ENCODE measurements at places on chromosomes 5 and 9. TPM values are rescaled to one million over a fixed set of nuclear protein-coding genes. Genes with fewer than 3 reads are reported as not detected.

GCNT4 gene
- 0.71 TPM for total RNA-seq

DNA sequence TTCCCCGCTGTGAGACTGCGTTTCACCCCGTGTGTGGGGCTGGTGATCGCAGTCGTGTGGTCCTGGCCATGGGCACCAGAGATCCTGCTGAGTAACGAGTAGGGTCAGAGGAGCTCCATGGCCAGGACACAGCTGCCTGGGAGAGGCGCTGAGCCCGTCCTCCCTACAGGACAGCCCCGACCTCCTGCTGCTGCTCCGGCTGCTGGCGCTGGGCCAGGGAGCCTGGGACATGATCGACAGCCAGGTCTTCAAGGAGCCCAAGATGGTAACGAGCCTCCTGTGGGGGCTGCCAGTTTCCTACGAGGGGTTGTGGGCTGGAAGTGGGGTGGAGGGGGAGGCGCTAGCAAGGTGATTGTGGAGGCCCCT, 11.0 kb downstream of the NELFB start:
- no peak for DNase-seq

- DNase-seq = peak; percentile 73
These were observed 950 bp downstream of the RGMB start for GRCh38 chr5:98774192-98775033.

RNF180 gene
- 2.7 TPM for total RNA-seq

DNA sequence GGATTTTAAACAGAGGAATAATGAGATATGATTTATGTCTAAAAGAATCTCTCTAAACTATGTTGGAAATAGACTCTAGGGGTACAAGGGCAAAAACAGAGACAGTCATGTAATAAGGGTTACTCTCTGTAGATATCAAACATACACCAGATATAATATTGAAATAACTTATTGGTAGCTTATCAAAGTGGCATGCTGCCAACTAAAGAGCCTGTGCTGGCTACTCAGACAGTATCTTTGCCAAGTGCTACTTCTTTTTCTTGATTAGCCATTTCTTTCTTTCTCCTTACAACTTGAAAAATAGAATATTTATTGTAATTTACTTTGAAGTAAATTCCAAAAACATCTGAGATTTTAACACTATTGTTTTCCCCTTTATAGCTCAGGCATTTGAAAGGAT, 34.9 kb downstream of the ZFYVE16 start:
- DNase-seq = no peak

- DNase-seq = no peak
These were observed 87.2 kb downstream of the PGM5 start for GRCh38 chr9:68443624-68444023.

- DNase-seq = no peak
These were observed 34.5 kb upstream of the TCF7 start for GRCh38 chr5:134079748-134080581.

DNA sequence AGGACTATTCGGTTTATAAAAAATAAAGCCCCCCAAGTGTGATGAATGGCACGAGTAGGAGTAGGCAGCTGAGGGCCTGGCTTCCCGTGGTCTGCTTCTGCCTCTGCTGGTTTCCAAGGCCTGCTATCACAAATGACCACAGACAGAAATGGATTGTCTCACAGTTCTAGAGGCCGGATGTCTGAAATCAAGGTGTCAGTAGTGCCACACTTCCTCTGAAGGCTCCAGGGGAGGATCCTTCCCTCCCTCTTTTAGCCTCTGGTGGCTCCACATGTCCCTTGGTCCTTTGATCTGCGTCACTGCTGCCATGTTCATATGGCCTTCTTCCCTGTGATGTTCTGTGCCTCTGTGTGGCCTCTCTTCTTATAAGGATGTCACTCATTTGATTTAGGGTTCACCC, 15.1 kb downstream of the PRKACG start:
- DNase-seq = no peak

DNA sequence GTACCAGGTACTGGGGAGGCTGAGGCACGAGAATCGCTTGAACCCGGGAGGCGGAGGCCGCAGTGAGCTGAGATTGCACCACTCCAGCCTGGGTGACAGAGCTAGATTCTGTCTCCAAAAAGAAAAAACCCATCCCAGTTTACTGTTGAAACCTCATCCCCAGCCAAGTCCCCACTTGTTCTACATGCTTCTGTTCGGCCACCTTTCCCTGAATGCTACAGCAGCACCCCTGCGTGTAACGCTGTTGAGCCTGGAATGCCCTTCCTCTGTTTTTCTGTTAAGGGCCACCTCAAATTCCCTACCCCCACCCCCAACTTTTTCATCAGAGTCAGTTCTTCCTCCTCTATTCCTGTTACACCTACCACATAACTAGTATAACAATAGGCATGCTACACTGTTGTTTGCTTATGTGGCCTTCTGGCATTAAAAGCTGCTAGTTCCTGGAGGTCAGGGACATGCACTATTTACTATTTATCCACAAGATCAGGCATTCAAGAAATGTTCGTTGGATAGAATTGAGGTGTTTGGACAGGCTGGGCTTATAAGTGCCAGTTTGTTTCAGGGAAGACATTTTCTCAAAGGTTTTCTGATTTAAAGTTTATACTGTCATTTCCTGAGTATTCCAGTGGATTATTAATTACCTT, 47.1 kb upstream of the C5orf47 start:
- DNase-seq = peak; percentile 32

C9orf153 gene
- total RNA-seq = not detected

GRCh38 chr5:107104040-107104995, 566.4 kb downstream of the EFNA5 start:
- DNase-seq = peak; percentile 16

DIRAS2 gene
- 0.34 TPM for total RNA-seq

GRCh38 chr5:128093368-128093767, 9.8 kb downstream of the SLC12A2 start:
- DNase-seq = no peak

GLRA1 gene
- total RNA-seq = not detected

FAM81B gene
- not detected for total RNA-seq

DNA sequence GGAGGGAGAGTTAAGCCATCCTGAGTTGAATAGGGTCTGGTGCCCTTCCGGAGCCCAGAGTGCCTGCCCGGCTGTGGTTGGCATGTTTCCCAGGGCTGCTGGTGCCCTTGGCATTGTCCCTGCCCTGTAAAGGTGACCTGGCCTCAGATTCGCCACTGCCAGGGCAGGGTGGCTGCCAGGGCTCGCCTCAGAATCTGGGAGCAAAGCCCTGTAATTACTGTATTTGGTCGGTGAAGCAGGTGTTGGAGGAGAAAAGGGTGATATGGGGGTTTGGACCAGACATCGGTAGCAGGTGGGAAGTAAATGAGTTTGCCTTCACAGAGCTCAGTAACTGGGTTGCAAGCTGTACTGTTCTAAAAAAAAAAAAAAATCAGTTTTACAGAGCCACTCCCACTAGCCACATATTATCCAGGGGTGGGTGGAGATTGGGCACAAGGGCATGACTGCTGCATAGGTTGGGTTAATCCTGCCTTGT, 47.6 kb downstream of the RGS3 start:
- DNase-seq = no peak

CBY3 gene
- total RNA-seq = 0.37 TPM

DNA sequence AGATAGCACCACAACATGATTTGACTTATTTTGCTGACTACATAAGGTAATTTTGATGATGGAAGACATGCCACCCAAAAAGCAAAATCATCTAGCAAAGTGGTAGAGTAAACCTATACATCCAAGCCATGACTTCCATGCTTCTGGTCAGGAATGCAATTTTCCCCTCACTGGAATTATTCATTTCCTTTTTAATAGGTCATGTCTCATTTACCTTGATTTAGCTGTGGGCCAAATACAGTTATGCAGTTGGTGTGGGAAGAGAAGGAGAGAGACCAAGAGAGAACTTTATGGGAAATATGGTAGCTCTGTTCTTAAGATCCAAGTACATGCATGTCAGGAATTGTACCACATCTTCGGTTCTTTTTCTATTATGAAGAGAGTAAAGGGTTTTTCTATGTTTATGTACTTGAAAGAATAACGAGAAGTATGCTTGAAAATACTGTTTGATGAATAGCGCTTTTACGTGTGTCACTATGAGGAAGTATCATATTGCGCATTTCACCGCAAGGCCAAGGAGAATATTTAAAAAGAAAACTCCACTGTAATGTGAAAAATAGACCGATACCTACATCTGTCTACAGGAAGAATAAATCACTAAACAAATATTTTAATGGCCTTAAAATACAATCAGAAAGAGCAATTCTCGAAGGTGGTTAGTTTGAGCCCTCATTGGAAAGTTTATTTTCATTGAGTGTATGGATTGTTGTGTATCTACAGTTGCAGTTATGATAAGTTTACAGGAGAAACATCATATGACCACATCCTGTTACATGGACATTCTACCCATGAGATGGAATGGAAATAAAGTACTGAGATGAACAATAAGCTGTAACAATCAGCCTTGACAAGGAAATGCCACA, 134.0 kb downstream of the FOXD1 start:
- DNase-seq = no peak

GRCh38 chr9:127928676-127929624, 1.6 kb downstream of the PIP5KL1 start:
- no peak for DNase-seq

DNA sequence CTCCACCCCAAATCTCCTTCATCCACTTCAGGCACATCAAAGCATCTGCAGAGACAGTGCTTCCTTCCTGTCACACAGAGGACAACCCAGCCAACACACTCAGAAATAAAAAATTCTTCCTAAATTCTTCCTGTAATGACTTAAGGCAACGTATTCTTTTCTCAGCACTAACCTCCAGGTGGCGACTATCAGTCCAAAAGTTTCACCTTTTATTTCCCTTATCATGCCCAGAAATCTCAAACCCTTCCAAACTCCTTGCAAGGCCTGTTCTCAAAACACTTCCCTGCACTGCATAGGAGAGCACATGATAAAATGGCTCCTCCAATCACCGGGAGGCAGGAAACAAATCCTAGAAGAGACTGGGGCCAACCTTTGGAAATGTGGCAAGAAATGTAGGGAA, 35.1 kb downstream of the SLIT3 start:
- DNase-seq = no peak

- DNase-seq = no peak
These were observed 59.0 kb upstream of the UBAC1 start for GRCh38 chr9:136020206-136020605.

GRCh38 chr5:83564069-83564749, 92.7 kb downstream of the VCAN start:
- no peak for DNase-seq

DNA sequence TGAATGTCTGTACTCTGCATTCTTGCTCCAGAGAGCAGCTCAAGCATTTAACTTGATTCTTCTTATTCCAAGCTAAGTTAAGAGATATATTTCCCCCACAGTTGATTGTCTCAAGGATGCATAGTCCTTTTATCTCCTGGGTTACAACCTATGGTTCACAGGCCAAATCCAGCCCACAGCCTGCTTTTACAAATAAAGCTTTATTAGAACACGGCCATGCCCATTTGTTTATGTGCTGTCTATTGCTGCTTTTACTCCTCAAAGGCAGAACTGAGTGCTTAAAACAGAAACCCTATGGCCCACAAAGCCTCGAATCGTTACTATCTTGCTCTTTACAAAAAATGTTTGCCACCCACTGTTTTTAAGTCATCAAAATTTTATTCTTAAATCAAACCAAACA, 25.8 kb downstream of the TBC1D2 start:
- no peak for DNase-seq

DNA sequence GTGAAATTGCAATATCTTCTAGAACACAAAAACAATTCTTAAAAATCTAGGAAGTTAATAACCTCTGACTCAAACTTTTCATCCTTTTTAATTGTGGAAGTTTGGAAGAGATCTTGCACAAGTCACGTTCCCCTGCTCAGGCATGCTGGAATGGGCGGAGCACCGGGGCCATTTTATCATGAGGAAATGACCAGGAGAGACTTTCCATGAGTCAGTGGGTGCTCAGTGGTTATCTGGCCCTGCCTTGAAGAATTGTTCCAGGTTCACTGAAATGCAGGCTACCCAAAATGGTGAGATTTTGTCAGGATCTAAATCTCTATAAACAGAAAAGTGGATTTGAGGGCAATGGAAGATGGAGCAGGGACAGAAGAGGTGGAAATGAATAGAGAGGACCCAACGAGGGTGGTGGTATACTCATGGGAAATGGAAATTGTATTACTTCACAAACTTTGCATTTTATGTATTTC, 61.2 kb downstream of the FYB1 start:
- DNase-seq = no peak

- DNase-seq = no peak
These were observed 157.5 kb upstream of the SHB start for GRCh38 chr9:38226491-38226951.

- DNase-seq = no peak
These were observed 98.9 kb downstream of the ACTL7B start for GRCh38 chr9:108756746-108757490.

FRMPD1 gene
- total RNA-seq = 0.14 TPM

OR13F1 gene
- not detected for total RNA-seq

DNA sequence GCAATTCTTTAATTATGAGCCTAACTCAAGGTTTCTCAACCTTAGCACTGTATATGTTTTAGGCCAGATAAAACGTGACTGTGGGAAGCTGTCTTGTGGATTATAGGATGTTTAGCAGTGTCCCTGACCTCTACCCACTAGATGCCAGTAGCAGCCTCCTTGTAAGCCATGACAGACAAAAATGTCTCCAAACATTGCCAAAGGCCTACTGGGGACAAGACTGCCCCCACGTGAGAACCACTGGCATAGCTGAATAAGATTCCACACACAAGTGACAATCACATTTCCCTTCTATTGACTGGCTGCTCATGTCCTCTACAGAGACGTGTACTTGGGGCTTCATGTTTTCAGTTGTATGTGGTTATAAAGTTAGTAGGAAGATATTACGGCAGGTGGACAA, 55.4 kb downstream of the GOLM1 start:
- no peak for DNase-seq

All from WTC11 (cell line).